ENCODE measurements at places on chromosomes 4 and X.

DNA sequence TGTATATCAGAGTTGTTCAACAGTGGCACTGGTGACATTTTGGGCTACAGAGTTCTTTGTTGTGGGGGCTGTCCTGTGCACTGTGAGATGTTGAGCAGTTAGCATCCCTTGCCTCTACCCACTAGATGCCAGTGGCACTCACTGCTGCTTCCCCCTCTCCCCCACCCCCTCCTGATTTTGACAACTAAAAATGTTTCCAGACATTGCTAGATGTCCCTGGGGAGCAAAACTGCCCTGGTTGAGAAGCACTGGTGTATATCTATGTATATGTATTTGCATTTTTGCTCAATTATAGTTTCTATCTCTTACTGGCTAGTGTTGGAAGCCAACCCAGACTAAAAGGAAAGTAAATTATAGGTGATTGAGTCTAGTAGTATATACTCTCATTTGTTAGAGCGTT lies 2.4 kb downstream of the TMEM131L start:
- DNase-seq: no peak

DNA sequence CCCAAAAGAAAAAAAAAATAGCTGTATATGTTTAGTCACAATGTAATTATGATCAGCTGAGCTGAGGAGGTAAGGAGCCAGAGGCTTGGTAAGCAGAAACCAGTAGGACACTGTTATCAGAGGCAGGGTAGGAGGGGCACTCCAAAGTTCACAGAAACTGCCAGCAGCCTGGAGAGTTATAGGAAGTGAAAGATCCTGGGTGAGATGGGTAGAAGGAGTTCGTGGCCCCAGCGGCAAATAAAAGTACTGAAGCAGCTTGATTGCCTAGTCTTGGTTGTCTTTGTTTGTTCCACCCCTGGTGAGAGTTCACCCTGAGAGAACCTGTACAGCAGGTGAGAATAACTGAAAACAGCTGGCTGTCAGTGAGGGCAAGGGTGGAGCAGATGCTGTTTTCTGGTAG lies 340.8 kb downstream of the ADGRL3 start:
- no peak for DNase-seq

DNA sequence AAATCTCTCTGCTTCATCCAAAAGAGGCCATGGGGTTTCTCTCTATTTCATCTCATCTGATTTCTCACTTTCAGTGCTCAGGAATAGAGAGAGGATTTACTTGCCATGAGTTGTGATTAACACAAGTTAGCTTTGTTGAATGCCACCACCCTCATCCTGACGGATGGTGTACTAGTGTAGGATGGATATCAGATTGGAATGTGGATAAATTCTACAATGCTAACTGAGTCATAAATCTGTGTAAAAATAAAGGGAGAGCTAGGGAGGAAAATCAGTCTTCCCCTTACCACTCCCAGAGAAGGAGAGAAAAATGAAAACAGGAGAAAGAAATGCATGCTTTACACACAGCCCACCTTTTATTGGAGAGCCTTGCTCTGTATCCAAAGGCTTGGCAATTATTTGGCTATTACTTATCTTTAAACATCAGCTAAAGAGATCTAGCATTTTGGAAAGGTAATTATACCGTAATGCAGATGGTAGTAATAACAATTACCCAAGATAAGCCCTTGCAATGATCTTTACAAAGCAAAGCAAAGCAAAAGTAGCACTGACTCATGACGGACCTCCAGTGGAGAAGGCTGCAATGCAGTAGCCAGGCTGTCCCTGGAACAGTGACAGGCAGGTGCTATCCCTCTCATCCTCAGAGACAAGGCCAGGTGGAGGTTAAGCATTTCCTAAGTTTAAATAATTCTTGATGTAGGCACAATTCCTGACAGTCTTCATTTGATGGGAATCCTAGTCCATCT lies 306.3 kb upstream of the PPARGC1A start:
- DNase-seq: no peak

DNA sequence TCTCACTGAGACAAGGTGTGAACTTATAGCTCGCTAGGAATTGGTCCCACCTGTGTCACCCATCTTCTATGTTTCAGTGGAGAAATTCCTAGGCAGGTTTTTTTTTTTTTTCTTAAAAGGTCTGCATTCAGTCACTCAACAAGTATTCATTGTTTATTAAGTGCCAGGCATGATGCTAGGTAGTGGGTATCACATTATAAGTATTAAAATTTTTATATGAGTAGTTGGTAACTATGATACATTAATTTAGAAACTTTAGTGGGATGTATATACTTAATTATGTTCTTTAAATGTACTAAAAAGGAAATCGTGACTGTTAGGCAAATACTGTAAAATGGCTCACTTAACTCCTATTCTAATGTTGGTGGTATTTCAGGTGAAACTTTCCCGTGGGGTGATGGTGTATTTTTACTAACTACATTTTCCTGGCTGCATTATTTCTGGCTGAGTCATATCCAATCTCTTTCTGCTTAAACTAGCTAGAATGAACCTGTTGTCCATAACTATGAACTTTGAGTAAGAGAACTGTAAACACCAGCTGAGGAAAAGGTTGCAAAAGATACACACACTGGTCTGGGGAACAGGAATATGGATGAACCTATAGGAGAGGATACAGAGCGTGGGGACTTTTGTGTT lies 49.3 kb upstream of the MED14 start:
- no peak for DNase-seq

- DNase-seq: no peak
Observed at GRCh38 chr4:14934704-14935390, 67.4 kb upstream of the CPEB2 start.

- DNase-seq: no peak
Observed at GRCh38 chrX:48083212-48083611, 11.8 kb upstream of the ZNF630 start.

- no peak for DNase-seq
Observed at GRCh38 chrX:40318801-40319200, 221.0 kb upstream of the BCOR start.

GRCh38 chr4:154720123-154720522 lies 23.7 kb upstream of the LRAT start:
- no peak for DNase-seq

GRCh38 chr4:110635163-110635865 lies 12.4 kb upstream of the PITX2 start:
- DNase-seq: no peak

GRCh38 chrX:70453024-70453618 lies 8.5 kb downstream of the DLG3 start:
- DNase-seq: no peak

DNA sequence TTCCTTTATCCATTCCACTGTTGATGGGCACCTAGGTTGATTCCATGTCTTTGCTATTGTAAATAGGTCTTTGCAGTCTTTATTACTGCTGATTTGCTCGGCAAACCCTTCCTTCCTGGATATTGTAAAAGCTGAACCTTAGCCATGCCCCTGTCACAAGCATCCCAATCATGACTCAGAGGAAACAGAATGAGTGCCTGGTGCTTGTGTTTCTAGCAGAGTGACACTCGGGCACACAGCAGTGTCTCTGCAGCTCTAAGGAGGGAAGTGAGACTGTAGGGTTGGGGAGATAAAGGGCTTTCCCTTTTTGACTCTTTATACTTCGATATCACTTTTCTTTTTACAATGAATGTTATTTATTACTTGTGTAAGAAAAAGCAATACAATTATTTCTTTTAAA lies 83.3 kb downstream of the AKAP4 start:
- no peak for DNase-seq

DNA sequence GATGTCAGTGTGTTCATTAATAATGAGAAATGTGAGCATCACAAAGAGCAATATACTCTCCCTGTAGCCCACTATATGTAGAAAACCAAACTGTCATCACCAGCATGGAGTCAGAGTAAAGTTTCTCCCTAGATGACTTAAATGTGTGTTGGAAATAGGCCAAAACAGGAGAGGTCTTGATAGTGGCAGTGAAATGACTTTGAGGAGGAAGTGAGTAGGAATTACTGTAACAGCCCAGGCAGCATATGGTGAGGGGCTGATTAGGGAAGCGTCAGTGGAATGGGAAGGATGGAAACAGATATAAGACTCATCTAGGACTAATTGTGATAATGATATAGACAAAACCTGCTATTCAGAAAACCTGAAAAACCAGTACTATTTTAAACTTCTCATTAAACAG lies 83.9 kb downstream of the ATXN3L start:
- no peak for DNase-seq

GRCh38 chr4:83340692-83341343 lies 6.2 kb upstream of the HPSE start:
- DNase-seq: no peak

GRCh38 chrX:53236025-53236679 lies 11.1 kb upstream of the KDM5C start:
- no peak for DNase-seq

GRCh38 chr4:76753814-76754213 lies 144.1 kb downstream of the SOWAHB start:
- no peak for DNase-seq

DNA sequence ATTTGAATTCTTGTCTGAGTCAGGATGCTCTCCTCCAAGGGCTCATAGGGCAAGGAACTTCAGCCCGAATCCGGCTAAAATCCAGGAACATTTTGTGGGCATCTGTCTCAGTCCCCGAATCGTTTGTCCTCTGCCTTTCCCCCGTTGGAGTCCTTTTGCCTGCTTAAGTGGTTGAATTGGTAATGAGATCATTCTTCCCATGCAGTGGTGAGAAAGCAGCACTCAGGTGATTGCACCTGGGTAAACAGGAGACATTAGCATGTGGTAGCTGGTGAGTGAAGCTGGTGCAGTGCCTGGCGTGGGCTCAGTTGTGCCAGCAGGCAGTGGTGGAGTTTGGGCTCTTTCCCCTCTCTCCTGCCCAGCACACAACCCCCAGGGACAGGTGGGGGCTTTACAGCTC lies 61.9 kb upstream of the MTM1 start:
- no peak for DNase-seq

- no peak for DNase-seq
Observed at GRCh38 chr4:165443276-165443675, 64.5 kb downstream of the CPE start.

- no peak for DNase-seq
Observed at GRCh38 chr4:169012049-169012448, 2.0 kb upstream of the CBR4 start.

- DNase-seq: no peak
Observed at GRCh38 chr4:122884499-122884898, 37.9 kb downstream of the NUDT6 start.

DNA sequence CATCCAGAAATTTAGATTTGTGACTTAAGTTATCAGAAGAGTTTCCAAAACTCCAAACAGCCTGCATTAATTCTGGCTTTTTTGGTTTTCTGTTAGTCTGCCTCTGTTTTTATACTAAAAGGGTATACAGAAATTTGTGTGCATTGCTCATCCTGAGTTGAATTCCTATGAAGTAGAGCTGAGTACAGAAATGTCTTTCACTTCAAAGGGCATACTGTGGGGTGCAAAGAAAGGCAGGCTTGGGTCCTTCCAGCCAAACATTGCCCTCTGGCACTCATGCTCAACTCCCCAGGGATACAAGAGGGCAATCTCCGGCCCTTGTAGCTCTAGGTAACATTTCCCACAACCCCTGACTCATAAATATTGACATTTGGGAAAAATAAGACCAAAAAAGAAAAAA lies 27.6 kb upstream of the TMEM184C start:
- DNase-seq: no peak

DNA sequence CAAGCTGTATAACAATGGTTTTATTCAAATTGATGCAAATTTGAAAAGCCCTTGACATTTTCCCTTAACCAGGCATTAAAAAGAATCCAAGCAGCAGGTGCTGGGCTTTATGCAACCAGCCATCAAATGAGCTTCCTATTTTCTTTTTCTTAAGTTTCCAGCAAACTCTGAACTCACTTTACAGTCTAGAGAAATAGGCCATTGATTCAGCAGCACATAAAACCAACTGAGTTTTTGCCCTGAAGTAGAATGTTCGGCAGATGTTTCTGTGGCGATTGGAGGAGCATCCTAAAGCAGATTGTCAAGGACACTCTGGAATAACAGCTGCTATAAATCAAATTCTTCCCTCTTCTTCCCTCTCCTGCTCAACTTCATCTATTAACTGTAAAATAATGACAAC lies 582.8 kb upstream of the CPEB2 start:
- no peak for DNase-seq

All from dorsolateral prefrontal cortex (tissue), 122 donors.